Stimulated activated CD4-positive, alpha-beta T cell treated with anti-CD3 and anti-CD28 coated beads, Interleukin-2, amount 100 ng/mL, for 4 hours (primary cell): ENCODE measurements at places on chromosomes 3 and 15.

GRCh38 chr3:9248522-9249271 is 749 bp downstream of the SRGAP3 start:
- no peak for DNase-seq

- DNase-seq: no peak
Measured at GRCh38 chr15:85642693-85643066, 152.0 kb downstream of the KLHL25 start.

DNA sequence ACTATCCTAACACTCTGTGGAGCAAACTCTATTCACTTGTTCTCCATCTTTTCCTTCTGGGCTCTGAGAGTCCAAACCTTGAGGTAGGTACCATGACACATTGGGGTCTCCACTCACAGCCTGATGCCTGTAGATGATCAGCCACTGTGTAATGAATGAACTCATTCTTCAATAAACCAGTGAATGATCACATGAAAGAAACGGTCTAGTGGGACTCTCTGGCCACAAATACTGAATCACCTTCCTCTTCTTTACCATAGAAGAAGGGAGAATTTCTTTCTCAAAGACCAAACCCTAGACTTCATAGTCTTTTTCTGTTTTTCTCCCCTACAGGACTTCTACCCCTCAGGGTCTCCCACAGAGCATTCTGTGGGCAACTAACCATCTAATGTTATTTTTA is 20.5 kb upstream of the ABHD2 start:
- DNase-seq: no peak

- DNase-seq: no peak
Measured at GRCh38 chr15:73709686-73710085, 25.5 kb downstream of the CD276 start.

GRCh38 chr3:61857297-61857696 is 295.9 kb downstream of the PTPRG start:
- no peak for DNase-seq

DNA sequence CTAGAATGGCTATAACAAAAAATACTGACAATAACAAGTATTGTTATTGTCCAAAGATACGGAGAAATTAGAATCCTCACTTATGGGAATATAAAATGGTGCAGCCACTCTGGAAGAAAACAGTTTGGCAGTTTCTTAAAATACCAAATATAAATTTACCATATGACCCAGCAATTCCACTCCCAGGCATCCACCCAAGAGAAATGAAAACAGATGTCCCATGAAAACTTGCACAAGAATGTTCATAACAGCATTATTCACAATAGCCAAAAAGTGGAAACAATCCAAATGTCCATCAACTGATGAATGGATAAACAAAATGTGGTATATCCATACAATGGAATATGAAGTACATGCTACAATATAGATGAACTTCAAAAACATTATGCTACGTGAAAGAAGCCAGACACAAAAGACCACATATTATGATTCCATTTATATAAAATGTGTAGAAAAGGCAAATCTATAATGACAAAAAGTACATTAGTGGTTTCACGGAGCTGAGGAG is 9.4 kb downstream of the AAGAB start:
- DNase-seq: no peak

GRCh38 chr3:47009225-47010110 is 30.0 kb downstream of the NBEAL2 start:
- DNase-seq: peak; percentile 50

- DNase-seq: no peak
Measured at GRCh38 chr15:43330780-43331087, 361 bp upstream of the LCMT2 start.

- no peak for DNase-seq
Measured at GRCh38 chr3:52527732-52528585, 5.7 kb downstream of the NT5DC2 start.

- DNase-seq: no peak
Measured at GRCh38 chr3:169390271-169390670, 273.2 kb downstream of the MECOM start.

- no peak for DNase-seq
Measured at GRCh38 chr3:54303517-54304375, 181.4 kb downstream of the CACNA2D3 start.

DNA sequence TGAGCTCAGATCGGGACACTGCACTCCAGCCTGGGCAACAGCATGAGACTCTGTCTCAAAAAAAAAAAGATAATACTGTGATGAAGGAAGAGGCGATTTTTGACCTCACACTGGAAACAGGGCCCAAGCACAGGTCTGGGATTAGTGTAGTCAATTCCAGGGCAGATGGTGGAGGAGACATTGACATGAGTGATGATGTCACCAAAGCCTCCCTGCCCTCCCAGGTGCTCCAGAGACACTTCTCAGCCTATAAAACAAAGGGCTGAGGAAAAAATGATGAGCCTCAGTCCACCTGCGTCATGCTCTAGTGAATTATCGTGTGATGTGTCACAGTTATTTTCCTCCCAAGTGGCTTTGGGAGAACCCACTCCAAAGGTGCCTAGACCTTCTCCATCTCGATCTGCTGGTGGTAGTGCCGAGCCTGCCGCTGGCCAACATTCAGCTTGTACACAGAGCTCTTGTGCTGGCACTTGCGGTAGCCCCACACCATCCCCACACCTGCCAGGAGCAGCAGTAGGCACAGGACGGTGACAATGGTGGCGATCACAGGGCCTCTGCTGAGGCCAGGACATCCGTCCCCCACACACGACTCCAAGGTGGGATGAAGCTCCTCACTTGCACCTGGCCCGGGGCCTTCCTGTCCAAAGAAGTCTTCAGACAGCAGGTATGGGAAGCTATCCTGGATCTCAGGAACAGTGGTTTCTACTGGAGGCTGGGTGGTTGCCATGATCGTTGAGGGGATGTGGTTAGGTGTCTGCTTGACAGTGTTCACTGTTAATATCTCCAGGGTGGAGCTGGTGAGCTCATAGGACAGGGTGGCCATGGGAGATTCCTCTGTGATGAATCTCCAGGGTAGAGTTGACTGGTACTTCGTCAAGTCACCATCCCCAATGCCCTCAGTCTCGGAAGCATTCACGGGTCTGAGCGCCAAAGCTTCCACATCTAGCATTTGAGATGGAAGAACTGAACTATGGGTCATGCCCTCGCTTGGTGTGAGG is 38.8 kb downstream of the CRTAP start:
- no peak for DNase-seq

DNA sequence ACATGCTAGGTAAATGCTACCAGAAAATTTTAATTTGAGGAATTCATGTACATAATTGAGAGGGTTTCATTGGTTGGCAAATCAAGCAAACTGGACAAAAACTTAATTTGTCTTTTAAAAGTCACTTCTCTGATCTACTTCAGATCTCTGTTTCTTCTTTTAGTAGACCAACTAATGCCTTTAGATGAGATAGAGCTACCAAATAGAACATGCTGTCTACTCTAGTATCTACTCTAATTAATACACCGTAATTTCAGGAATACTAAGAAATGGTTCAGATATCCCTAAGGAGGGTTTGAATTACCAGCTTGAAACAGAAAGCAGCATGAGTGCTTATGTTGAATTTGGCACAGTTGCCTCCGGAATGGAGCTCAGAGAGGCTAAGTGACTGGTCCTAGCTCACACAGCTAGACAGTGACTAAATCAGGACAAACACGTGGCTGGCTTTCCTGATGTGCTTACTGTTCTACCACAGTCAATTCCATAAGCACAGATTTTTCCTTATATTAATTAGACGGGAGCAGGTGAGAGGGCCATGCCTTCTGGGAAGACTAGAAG is 225.1 kb downstream of the ITPR1 start:
- no peak for DNase-seq

- no peak for DNase-seq
Measured at GRCh38 chr3:8776406-8776805, 7.0 kb upstream of the OXTR start.

- no peak for DNase-seq
Measured at GRCh38 chr3:18223571-18223970, 201.6 kb downstream of the SATB1 start.

GRCh38 chr3:177084616-177085015 is 112.7 kb downstream of the TBL1XR1 start:
- no peak for DNase-seq

DNA sequence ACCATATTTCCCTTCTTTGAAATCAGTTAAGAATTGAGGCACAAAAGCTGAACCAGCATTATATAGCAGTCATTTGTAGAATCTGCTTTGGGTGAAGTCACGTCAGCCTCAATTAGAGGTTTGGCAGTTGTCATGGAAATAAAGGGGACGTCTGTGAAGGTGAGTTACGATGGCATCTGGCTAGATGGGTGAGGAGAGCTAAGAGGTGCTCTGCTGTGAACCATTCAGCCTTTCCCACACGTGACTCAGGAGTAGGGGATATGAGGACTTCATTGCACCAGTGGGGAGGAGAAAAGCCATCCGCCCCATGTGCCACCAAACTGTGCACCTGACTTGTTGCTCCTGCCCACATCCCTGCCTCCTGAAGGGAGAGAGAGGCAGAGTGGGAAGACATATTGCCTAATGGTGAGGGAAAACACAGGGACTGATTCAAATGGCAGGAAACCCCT is 2.8 kb upstream of the C15orf40 start:
- DNase-seq: no peak

- DNase-seq: no peak
Measured at GRCh38 chr3:11335056-11335608, 62.9 kb downstream of the ATG7 start.

GRCh38 chr15:63999177-63999576 is 47.1 kb downstream of the DAPK2 start:
- DNase-seq: no peak

GRCh38 chr3:43388915-43389314 is 102.6 kb downstream of the SNRK start:
- DNase-seq: no peak

DNA sequence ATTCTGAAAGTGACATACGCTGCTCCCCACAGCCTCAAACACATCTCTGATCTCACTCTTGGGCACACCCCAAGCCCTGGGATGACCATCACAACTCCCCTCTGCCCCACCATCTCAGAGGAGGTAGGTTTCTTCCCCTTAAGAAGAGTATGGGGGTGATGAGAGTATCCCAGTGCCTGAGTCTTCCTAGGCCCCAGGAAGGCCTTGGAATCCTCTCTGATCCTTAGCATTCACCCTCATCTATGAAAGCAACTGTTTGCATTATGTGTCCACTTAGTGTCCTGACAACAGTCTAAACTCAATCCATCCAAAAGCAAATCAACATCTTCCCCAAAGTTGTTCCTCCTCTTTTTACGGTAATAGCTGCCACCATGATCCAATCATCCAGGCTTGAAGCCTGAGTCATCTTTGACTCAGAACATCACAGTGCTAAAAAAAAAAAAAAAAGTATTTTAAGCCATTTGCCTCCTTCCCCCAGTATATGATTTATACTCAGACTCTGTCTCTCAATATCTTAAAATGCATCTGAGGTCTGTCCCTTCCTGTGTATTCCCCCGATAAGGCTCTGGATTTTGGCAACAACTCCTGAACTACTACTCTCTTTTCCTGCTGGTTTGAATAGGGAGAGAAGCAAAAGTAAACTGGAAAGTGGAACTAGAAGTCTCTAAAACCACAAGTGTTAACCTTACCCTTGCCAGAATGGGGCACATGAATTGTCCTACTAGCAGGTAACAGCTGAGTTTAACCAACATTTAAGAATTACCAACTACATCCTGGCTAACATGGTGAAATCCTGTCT is 22.5 kb downstream of the POPDC2 start:
- DNase-seq: no peak

DNA sequence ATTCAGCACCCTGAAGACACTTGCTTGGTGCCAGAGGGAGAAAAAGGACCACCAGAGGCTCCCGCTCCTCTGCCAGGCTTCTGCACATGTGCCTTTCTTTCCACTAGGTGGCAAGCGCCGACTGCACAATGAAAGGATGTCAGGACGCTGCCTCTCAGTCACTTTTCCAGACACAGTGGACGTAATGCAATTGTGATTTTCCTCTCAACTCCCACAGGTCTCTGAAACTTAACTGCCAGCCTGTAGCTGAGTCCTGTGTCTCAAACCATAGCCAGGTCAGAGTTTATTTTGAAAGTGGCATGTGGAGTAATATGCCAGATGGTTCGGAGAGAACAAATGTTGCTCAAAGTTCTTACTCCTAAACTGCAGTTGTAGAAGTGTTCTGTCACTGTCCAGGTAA is 162.9 kb downstream of the ITPR1 start:
- DNase-seq: no peak

DNA sequence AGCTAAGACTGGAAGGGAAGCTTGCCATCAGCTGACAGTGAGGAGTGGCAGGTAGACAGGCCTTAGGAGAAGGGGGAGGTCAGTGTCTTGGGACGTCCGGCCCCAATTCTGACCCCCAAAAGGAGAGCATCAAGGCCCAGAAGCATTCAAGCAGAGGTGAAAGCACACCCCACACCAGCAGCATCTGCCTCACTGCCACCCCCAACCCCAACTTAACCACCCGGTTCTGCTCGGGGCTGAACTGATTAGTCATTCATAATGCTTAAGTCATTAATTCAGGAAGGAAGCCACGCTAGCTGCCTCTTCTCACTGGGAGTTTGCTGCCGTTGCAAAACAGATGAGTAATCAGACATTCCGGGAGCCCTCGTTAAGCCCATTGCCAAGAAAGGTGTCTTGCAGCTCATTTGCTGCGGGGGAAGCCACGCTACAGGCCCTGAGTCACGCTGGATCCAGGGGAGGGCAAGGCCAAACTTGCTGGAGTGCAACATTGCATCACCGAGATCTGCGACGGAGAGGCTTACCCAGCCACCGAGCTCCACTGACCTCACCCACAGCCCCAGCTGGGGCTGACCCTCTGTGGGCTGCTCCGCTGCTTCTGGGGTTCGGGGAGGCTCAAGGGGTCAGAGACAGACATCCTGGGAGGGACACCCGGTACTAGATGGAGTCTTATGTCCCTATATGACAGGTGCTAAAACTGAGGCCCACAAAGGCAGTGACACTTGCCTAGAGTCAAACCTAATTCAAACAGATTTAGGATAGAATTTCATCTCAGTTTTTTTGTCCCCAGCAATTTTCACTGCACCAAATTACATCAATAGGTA is 46.4 kb upstream of the HES1 start:
- no peak for DNase-seq

- no peak for DNase-seq
Measured at GRCh38 chr15:62665449-62665848, 377.1 kb upstream of the TPM1 start.

- no peak for DNase-seq
Measured at GRCh38 chr15:48564690-48565089, 80.8 kb downstream of the FBN1 start.

- DNase-seq: no peak
Measured at GRCh38 chr3:113712129-113712528, 15.7 kb upstream of the USF3 start.

- no peak for DNase-seq
Measured at GRCh38 chr15:89475661-89476060, 20.7 kb downstream of the RHCG start.

- no peak for DNase-seq
Measured at GRCh38 chr3:5766848-5767247, 579.3 kb downstream of the EDEM1 start.

GRCh38 chr3:20376665-20377217 is 190.7 kb upstream of the SGO1 start:
- no peak for DNase-seq

- DNase-seq: no peak
Measured at GRCh38 chr15:38471974-38472373, 18.0 kb downstream of the FAM98B start.

DNA sequence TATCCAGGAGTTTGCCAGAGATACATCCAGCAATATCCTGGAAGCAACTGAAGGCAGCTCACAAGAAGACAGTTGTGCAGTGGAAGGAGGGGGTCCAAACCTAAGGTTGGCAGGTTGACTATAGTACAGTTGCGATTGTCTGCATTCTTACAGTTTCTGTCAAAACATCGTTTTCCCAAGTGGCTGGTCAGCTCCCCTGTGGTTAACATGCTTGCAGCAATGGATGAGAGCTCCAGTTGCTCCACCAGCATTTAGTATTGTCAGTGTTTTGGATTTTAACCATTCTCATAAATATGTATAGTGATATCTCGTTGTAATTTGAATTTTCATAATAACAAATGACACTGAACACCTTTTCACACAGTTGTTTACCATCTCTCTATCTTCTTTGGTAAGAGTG is 31.5 kb downstream of the KLF13 start:
- DNase-seq: no peak
